ENCODE measurements at places on chromosomes 1 and 21.

DNA sequence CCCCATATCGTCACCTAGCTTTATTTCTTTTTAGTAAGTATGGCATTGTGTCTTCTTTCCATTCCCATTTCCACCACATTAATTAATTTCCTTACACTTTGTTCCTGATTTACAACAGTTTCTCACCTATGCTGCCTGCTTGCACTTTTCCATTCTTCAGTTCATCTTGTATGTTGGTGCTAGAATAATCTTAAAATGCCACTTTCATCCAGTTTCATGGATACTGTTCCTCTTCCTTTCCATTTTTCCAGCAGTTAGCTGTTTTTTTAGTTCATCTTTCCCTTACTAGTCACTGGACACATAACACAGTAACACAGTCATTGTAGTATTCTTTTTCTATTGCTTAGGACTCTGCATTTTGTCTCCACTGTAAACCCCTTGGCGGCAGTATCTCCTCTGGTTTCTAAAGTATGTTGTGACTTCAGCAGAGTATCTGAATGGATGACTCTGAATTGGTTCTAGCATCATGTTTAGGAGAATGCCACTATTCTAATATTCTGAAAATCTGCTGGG is 2.1 kb downstream of the CDC7 start:
- DNase-seq = no peak

GRCh38 chr1:150753416-150753815 is 12.2 kb downstream of the CTSS start:
- no peak for DNase-seq

GRCh38 chr21:40768056-40768455 is 78.9 kb downstream of the DSCAM start:
- DNase-seq = no peak

DNA sequence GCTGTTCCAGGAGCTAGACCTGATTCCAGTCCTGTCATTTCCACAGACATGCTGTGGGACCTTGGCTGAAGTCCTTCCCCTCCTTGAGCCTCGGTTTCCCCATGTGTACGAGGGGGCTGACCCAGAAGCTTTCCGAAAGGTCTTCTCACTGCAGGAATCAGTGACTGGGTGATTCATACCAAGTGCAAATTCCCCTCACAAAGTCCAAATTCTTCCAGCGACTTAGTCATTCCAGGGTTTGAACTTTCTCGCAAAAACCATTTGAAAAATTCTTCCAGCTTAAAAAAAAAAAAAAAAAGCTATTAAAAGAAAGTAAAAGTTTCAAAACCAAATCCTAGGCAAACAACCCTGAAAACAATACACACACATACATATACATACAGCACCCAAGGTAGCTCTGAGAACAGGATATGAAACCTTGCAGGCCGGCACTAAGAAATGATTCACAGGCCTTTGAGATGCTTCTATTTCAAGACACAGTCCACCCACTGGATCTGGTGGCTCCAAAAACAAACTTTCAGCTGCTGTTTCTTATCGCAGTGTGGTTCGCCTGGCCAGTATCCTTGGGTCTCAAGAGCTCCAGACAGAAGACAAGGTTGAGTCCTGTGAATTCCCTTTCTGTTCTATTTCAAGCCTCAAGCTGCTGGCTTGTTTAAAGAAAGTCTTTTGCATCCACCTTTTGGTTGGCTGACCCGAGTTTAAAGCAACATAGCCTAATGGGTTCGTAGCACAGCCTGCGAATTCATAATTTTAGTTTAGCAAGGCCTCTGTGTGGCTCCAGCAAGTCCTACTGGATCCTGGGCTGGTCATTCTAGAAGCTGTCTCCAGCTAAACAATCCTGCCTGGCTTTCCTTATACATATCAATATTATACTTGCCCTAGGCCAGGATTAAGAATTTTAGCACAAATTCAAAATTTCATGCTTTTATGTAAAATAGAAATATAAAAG is 18.0 kb upstream of the ID3 start:
- peak; percentile 77 for DNase-seq

DNA sequence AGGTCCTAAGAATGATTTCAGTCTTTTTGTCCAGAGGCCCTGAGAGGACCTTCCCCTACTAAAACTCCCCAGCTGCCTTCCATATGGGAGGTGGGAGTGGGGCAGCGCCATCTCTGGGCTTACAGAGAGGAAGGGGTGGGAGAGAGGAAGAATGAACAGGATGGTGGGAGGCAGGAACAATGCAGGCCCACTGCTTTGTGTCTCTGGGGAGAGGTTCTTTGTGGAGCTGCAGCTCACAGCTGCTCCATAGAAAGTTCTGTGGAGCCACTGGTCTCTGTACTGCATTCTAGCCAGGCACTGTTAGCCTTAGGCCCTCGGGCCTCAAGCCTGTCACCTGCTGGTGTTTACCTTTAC is 43.6 kb upstream of the A3GALT2 start:
- DNase-seq = no peak

GRCh38 chr1:158089925-158090637 is 90.6 kb upstream of the CD1D start:
- DNase-seq = no peak

DNA sequence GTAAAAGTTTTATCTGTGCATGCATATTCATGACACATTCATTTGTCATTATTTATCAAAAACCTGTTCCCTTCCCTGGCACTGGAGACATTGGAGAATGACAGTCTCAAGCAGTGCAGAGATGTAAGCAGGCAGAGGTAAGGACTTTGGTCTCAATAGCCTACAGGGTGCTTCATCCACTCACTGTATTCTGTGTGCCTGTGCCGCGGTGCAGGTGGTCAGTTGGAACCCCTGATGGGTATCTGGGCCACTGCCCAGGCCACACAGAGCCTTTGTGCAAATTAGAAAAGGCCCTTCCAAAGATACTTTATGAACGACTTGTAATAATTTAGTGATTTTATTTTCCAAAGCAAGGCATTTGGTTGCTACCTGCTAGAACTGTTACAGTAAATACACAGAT is 44.0 kb downstream of the CDC42 start:
- DNase-seq = no peak

GRCh38 chr1:66553846-66554245 is 19.9 kb downstream of the SGIP1 start:
- no peak for DNase-seq

GRCh38 chr1:81819613-81820012 is 18.9 kb downstream of the ADGRL2 start:
- no peak for DNase-seq

GRCh38 chr1:217660353-217661062 is 29.4 kb downstream of the SPATA17 start:
- DNase-seq = peak; percentile 81

DNA sequence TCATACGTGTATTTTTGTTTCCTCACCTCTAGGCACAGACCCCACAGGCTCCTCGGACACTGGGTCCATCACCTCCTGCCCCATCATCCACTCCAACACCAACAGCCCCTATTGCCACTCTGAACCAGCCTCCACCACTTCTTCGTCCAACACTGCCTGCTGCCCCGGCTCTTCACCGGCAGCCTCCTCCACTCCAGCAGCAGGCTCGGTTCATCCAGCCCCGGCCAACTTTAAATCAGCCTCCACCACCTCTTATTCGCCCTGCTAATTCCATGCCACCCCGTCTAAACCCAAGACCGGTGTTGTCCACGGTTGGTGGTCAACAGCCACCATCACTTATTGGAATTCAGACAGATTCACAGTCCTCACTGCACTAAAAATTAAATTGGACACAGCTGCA is 13.2 kb upstream of the TRAF5 start:
- DNase-seq = no peak

DNA sequence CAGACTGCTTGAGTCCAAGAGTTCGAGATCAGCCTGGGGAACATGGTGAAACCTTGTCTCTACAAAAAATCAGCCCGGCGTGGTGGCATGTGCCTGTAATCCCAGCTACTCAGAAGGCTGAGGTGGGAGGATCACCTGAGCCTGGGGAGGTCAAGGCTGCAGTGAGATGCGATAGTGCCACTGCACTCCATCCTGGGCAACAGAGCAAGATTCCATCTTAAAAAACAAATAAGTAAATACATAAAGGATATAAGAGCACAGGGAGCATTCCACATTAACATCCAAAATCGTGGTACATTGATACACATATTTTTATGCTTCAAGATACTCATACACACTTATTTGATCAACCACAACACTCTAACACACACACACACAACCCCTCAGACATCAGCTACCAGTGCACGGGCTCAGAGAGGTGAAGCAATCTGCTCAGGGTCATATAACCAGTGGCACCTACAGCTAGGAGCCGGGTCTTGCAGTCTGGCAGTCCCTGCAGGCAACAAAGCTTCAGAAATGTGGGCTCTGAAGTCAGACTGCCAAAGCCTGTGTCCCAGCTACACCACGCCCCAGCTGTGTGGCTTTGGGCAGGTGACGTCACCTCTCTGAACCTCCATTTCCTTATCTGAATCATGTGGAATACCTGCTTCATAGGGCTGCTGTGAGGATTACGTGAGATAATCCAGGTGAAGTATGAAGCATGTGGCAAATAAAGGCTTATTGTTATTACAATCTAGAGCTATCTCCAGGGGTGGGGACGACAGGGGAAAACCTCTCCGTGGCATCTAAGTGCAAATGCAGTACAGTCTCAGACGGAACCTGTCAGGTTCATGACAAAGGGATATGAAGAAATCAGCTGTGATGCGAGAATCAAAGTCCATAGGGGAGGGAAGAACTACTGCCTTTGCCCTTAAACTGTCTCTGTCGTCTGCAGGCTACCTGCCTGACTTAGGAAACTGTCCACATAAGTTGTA is 4.8 kb upstream of the CRYBG2 start:
- DNase-seq = no peak

- DNase-seq = no peak
Measured at GRCh38 chr21:17777072-17777765, 41.9 kb downstream of the C21orf91 start.

DNA sequence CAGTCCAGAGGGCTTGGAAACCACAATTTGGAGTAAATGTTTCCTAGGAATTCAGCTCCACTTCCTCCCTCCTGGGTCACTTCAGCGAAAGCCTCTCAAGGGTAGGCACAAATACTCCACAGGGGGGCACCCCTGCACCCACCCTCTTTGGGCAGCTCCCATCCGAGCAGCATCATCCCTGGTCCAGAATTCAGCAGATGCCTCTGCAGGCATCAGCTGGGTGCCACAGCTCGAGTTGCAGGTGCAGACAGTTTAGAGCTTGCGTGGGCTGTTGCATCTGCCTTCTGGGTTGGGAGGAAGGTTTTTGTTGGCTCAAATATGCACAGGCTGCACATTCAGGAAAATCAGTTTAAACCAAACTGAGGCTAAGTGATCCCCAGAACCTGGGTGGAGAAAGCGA is 25.0 kb downstream of the KANK4 start:
- DNase-seq = no peak

GRCh38 chr1:153293480-153293775 is 19.3 kb downstream of the PGLYRP3 start:
- DNase-seq = no peak

DNA sequence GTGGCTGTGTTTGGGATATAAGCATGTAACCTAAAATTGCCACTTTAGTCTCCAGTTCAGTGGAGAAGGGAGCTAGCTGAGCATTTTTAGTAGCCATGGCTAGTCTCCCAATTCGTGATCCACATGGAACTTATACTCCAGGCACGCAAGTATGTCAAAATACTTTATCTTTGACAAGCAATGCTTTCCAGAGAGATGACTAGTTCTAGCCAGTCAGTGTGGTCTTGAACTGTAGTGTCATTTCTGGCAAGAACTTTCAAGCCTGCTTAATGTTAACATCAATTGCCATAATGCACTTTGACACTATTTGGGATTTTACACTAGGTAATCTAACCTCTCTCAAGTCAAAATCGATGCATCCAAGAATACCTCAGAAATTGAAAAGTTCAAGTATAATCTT is 660.0 kb downstream of the PTPRC start:
- no peak for DNase-seq

- no peak for DNase-seq
Measured at GRCh38 chr1:45753248-45754037, 3.0 kb upstream of the IPP start.

DNA sequence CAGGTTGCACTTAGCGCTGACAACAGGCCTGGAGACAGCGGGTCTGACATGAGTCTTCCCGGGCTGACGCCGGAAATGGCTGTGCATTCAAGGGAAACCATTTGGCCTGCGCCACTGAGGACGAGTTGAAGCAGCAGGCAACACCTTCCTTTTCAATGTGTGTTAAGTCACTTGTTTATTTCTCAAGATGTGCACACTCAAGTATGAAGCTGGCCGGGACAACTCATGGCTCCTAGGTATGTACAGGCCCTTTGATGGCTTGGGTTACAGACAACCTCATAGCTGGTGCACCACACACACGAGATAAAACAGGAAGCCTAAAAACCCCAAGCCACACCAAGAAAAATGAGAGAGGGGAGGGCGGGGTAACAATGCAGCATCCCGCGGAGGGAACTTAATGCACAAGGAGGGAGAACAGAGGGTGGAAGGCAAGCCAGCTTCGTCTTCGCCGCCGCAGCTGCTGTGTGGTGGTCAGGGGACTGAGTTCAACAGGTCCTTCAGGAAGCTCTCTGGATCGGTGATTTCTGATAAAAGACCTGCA is 118.0 kb upstream of the IFFO2 start:
- DNase-seq = no peak

GRCh38 chr1:3067671-3068563 is 1.1 kb upstream of the PRDM16 start:
- DNase-seq = no peak

DNA sequence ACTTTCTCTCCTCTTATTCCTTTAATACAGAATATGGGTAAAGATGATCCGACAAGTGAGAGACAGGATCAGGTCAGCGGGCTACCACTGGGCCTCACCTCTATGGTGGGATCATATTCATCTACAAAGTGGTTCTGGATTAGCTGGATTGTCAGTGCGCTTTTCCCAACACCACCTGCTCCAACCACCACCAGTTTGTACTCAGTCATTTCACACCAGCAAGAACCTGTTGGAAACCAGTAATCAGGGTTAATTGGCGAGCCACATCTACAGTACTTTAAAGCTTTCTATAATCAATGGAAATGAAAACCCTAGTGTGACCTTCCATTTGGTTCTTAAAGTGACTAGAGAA is 643 bp downstream of the NRAS start:
- no peak for DNase-seq

GRCh38 chr1:29736582-29737188 is 500.4 kb downstream of the PTPRU start:
- no peak for DNase-seq

DNA sequence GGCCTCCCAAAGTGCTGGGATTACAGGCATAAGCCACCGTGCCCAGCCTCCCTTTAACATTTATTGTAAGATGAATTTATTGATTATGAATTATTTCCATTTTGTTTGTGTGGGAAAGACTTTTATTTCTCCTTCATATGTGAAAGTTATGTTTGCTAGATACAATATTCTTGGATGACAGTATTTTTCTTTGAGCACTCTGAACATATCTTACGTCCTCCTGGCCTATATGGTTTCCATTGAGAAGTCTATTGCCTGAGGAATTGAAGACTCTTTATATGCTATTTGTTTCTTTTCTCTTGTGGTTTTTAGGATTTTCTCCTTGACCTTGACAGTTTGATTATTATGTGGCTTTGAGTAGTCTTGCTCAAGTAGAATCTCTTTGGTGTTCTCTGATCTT is 26.8 kb upstream of the HLX start:
- no peak for DNase-seq

GRCh38 chr1:12631571-12631970 is 12.3 kb upstream of the AADACL4 start:
- no peak for DNase-seq

GRCh38 chr1:27350663-27351540 is 9.1 kb downstream of the SYTL1 start:
- DNase-seq = no peak

Data from epithelial cell of proximal tubule (primary cell).